ENCODE measurements at places on chromosomes 2 and 18. TPM values are rescaled to one million over a fixed set of nuclear protein-coding genes. Genes with fewer than 3 reads are reported as not detected.

- peaks cover 8% of the 10 kb centered on the region for H3K4me1 ChIP-seq
- H3K27me3 ChIP-seq = no peaks in the 10 kb centered on the region
- H3K27ac ChIP-seq = no peak overlapping the region
- no peak overlapping the region for H3K4me3 ChIP-seq
- H3K36me3 ChIP-seq = peaks cover 5% of the 10 kb centered on the region
Observed at GRCh38 chr2:99159594-99159993, 4.8 kb downstream of the LIPT1 start.

Gene LONRF2
- total RNA-seq = 3.4 TPM

DNA sequence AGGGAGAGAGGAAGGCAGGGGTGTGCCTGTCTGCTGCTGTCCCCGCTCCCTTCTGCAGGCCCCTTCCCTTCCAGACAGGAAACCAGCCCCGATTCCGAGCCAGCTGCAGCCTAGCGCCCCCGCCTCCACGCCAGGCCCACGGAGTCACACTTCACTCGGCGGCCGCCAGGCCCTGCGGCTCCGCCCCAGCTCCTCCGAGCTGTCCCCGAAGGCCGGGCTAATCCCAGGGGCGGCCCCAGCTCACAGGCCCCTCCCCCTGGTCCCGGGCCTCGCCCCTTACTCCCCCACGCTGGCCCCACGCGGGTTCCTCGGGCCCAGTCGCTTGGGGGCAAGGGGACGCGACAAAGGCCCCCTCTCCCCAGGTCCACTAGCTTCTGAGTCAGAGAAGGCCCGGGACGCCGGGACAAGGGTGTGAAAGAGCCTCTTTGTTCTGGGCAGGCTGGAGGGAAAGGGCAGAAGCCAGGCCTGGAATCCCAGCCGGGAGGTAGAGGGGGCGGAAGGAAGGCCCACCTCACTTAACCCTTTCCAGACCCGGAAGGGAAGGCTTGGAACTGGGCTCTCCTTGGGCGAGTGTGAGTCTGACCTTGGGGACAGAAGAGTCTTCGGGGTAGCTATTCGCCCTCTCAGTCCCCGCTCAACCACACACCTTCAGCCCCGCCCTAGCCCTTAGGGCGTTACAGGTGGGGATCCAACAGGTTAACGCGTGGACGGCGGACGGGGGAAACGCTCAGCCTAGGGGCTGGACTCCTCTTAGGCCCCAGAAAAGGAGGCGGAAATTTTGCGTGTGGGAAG lies 1.2 kb downstream of the RTKN start:
- H3K27ac ChIP-seq = peak overlapping the region; percentile 82
- H3K27me3 ChIP-seq = peaks cover 5% of the 10 kb centered on the region
- peak; percentile 88 for DNase-seq
- peak overlapping the region; percentile 64 for H3K4me3 ChIP-seq
- H3K4me1 ChIP-seq = peaks cover 31% of the 10 kb centered on the region
- H3K36me3 ChIP-seq = no peaks in the 10 kb centered on the region

Gene PNKD
- 79.3 TPM for total RNA-seq

Gene AP1S3
- 18.7 TPM for total RNA-seq

Gene GALR1
- total RNA-seq = not detected

Gene CYP1B1
- 53.0 TPM for total RNA-seq

Gene ASB18
- not detected for total RNA-seq

- H3K4me3 ChIP-seq = no peak overlapping the region
- no peaks in the 10 kb centered on the region for H3K36me3 ChIP-seq
- no peaks in the 10 kb centered on the region for H3K27me3 ChIP-seq
- no peak for DNase-seq
- no peaks in the 10 kb centered on the region for H3K4me1 ChIP-seq
- no peak overlapping the region for H3K27ac ChIP-seq
Observed at GRCh38 chr2:49210191-49210590, 55.9 kb upstream of the FSHR start.

GRCh38 chr2:80579756-80580155 lies 275.2 kb upstream of the LRRTM1 start:
- H3K27ac ChIP-seq = no peak overlapping the region
- H3K4me1 ChIP-seq = no peaks in the 10 kb centered on the region
- no peak for DNase-seq
- no peaks in the 10 kb centered on the region for H3K27me3 ChIP-seq

DNA sequence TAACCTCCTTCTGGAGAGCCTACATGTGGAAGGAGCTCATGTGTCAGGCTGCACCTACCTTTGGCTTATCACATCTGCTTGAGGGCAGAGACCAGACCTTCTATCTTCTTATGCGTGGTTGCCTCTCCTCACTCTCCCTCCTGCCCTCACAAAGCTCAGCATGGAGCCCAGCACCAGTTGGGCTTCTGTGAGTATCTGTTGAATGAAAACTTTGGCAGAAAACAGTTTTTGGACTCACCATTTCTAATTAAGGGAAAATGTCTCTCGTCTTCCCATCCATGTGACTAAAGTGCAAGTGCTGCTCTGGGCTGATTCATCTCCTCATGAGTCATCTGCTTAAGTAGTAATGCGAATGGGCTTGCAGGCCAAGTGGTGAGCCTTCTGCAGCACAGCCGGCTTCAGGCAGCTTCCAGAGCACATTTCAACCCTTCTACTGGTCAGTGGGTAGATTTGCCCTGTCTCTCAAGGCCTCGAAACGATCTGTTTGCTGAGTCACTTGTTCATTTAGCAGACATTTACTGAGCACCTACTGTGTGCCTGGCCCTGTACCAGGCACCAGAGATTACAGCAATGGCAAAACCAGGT lies 102.6 kb downstream of the VSNL1 start:
- no peaks in the 10 kb centered on the region for H3K36me3 ChIP-seq
- peaks cover 9% of the 10 kb centered on the region for H3K4me1 ChIP-seq
- no peaks in the 10 kb centered on the region for H3K27me3 ChIP-seq
- no peak for DNase-seq
- H3K27ac ChIP-seq = no peak overlapping the region
- H3K4me3 ChIP-seq = no peak overlapping the region

GRCh38 chr2:118807668-118808428 lies 39.6 kb downstream of the EN1 start:
- peaks cover 9% of the 10 kb centered on the region for H3K27me3 ChIP-seq
- H3K36me3 ChIP-seq = no peaks in the 10 kb centered on the region
- H3K4me1 ChIP-seq = peaks cover 4% of the 10 kb centered on the region
- H3K27ac ChIP-seq = no peak overlapping the region
- no peak for DNase-seq

DNA sequence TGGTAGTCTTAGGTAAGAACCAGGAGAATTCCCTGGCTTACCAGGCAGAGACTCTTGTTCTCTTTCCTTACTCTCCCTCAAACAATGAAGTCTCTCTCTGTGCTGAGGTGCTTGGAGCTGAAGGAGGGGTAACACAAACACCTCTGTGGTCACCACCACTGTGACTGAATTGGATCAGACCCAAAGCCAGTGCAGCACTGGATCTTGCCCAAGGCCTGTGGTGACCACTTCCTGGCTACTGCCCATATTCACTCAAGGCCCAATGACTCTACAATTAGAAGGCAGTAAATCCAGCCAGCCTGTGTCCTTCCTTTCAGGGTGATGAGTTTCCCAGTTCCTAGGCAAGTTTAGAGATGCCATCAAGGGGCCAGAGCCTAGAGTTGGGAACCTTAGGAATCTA lies 706.8 kb downstream of the SLC4A3 start:
- H3K4me3 ChIP-seq = no peak overlapping the region
- no peaks in the 10 kb centered on the region for H3K4me1 ChIP-seq
- H3K27ac ChIP-seq = no peak overlapping the region
- DNase-seq = no peak

GRCh38 chr2:29921560-29921915 lies at the start of gene ALK:
ALK (minus strand) TSS chr2:29921586; CDS start chr2:29920659, 927 bp downstream.
- no peak within 1 kb of the TSS for H3K4me3 ChIP-seq
- no peak within 1 kb of the TSS for H3K27ac ChIP-seq
- no peaks in the 10 kb centered on the region for H3K36me3 ChIP-seq
- peaks cover 16% of the 10 kb centered on the region for H3K4me1 ChIP-seq
- peak; percentile 98 for DNase-seq
- peaks cover 27% of the 10 kb centered on the region for H3K27me3 ChIP-seq

GRCh38 chr18:74856928-74857327 lies 259.3 kb downstream of the ZNF407 start:
- no peaks in the 10 kb centered on the region for H3K27me3 ChIP-seq
- H3K4me3 ChIP-seq = no peak overlapping the region
- DNase-seq = no peak
- H3K36me3 ChIP-seq = no peaks in the 10 kb centered on the region

DNA sequence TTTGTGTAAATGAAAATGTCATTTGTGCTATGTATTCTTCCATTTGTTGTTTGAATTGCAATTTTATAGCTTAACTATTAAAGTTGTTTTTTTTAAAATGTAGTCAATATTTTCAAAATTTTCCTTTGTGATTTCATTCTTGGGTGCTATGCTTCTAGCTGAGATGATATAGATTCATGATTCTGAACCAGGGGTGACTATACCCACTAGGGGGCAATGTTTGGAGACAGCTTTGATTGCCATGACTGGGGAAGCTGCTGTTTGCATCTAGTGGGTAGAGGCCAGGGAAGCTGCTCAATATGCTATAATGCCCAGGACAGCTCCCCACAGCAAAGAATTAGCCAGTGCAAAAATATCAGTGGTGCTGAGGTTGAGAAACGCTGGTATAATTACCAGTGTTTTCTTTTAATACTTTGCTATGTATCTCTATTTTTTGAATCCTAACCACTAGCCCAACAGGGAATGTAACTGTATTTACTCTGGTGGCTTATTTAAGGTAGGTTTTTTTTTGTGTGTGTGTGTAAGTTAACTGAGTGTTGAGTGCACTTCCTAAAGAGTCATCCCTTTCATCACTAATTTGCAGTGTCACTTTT lies 99.7 kb downstream of the MEP1B start:
- no peak overlapping the region for H3K4me3 ChIP-seq
- peak; percentile 36 for DNase-seq

DNA sequence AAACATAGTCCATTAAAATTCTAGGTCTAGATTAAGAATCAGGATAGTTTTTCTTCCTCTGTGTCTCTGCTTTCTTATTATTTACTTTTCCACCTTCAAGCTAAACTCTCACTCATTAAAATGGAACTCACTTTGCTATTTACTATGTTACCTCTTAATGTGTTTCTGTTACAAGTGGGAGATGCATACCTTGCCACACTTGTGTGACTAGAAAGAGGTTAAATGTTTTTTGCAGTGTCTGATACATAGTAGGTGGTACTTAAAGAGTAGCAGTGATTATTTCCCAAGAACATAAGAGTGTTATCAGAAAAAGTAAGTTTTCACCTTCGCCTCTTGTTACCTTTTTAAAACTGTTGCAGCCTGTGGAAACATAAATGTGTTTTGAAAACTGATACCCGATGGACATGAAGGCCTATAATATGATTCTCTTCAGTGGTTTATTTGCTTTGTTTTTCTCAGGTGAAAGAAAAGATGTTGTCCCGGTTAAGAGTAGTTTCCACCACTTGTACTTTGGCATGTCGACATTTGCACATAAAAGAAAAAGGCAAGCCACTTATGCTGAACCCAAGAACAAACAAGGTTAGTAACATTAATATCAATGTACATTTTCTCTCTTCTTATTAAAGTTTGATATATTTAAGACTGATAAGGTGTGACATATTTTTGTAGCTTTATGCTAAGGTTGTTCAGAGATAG lies 16.6 kb downstream of the ME2 start:
- no peaks in the 10 kb centered on the region for H3K27me3 ChIP-seq
- H3K36me3 ChIP-seq = peaks cover 3% of the 10 kb centered on the region
- H3K4me1 ChIP-seq = no peaks in the 10 kb centered on the region
- H3K4me3 ChIP-seq = no peak overlapping the region

DNA sequence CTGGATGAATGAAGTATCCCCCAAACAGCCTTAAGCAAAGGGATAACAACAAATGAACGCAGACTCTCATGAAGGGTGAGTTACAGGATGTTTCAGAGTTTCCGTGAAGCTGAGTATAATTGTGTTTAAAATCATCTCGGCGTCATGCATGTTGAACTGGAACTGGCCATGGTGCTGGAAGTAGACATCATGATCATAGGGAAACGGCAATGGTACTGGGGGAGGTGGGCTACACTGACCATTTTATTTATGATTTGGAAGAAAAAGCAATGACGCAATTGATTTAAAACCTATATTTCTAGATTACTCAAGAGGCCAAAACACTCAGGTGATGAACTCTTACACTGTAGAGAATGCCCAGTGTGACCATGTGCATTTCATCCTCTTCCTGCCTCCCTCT lies 387.9 kb upstream of the MYT1L start:
- H3K27me3 ChIP-seq = no peaks in the 10 kb centered on the region
- DNase-seq = no peak
- no peak overlapping the region for H3K27ac ChIP-seq
- no peaks in the 10 kb centered on the region for H3K4me1 ChIP-seq

Gene AMER3
- total RNA-seq = not detected

DNA sequence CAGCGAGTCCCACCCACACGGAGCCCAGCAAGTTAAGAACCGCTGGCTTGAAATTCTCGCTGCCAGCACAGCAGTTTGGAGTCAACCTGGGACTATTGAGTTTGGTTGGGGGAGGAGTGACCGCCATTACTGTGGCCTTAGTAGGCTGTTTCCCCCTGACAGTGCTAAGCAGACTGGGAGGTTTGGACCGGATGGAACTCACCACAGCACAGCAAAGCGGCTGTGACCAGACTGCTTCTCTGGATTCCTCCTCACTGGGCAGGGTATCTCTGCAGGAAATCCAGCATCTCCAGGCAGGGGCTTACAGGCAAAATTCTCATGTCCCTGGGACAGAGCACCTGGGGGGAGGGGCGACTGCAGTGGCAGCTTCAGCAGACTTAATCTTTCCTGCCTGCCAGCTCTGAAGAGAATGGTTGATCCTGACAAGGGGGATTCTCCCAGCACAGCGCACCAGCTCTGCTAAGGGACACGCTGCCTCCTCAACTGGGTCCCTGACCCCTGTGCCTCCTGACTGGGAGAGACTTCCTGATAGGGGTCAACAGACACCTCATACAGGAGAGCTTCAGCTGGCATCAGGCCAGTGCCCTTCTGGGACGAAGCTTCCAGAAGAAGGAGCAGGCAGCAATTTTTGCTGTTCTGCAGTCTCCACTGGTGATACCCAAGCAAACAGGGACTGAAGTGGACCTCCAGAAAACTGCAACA lies 425.4 kb downstream of the NYAP2 start:
- H3K27me3 ChIP-seq = no peaks in the 10 kb centered on the region
- H3K36me3 ChIP-seq = no peaks in the 10 kb centered on the region
- H3K4me1 ChIP-seq = no peaks in the 10 kb centered on the region
- H3K4me3 ChIP-seq = no peak overlapping the region

DNA sequence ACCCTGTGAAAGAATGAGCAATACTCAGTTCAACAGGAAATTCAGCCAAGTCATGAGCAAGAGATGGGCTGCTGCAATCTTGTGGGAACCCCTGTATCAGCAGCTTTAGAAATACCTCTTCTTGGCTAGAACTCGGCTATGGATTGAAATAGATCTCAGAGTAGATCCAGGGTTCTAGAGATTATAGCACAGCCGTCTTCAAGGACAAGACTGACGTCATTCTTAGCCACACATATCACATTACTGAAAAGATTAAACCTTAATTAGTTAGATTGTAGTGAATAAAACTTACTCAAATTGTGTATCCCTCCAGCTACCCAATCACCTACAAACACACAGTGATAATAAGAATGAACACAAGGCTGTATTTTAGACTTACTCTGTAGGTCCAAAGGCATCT lies 776.4 kb downstream of the EPHA4 start:
- H3K4me3 ChIP-seq = no peak overlapping the region
- H3K27ac ChIP-seq = no peak overlapping the region
- H3K36me3 ChIP-seq = no peaks in the 10 kb centered on the region
- no peaks in the 10 kb centered on the region for H3K4me1 ChIP-seq
- DNase-seq = no peak
- H3K27me3 ChIP-seq = no peaks in the 10 kb centered on the region
